Heart left ventricle (tissue), 16 donors: ENCODE measurements at places on chromosomes 2 and 18. TPM values are rescaled to one million over a fixed set of nuclear protein-coding genes. Genes with fewer than 3 reads are reported as not detected.

Gene FAM228A
- 0.80 TPM for total RNA-seq

DNA sequence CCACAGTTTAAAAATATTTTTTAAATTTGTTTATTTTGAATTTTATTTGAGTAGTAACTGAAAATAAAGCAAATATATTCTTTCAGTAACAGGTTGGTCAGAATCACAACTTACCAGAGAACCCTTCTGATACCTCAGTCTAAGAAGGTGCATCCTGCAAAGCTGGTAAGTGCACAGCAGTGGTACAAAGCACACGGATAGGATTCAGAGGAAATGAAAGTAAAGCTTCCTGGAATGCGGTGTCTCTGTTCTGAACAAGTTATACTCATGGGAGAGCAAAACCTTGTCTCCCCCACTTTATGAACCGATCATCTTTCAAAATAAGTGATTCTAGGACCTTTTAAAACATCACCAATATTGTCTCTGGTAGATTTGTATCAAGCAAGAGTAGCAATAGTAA, 398.3 kb downstream of the TMX3 start:
- H3K27me3 ChIP-seq = no peaks in the 10 kb centered on the region
- H3K36me3 ChIP-seq = no peaks in the 10 kb centered on the region
- H3K4me3 ChIP-seq = peak overlapping the region; percentile 8

GRCh38 chr2:216787851-216788540, 71.9 kb downstream of the TNP1 start:
- H3K4me1 ChIP-seq = peaks cover 21% of the 10 kb centered on the region
- H3K36me3 ChIP-seq = no peaks in the 10 kb centered on the region
- H3K27me3 ChIP-seq = no peaks in the 10 kb centered on the region
- no peak for DNase-seq

- DNase-seq = no peak
- no peaks in the 10 kb centered on the region for H3K27me3 ChIP-seq
- no peak overlapping the region for H3K27ac ChIP-seq
- H3K4me3 ChIP-seq = peak overlapping the region; percentile 3
Measured at GRCh38 chr2:84888401-84889276, 7.8 kb upstream of the TRABD2A start.

DNA sequence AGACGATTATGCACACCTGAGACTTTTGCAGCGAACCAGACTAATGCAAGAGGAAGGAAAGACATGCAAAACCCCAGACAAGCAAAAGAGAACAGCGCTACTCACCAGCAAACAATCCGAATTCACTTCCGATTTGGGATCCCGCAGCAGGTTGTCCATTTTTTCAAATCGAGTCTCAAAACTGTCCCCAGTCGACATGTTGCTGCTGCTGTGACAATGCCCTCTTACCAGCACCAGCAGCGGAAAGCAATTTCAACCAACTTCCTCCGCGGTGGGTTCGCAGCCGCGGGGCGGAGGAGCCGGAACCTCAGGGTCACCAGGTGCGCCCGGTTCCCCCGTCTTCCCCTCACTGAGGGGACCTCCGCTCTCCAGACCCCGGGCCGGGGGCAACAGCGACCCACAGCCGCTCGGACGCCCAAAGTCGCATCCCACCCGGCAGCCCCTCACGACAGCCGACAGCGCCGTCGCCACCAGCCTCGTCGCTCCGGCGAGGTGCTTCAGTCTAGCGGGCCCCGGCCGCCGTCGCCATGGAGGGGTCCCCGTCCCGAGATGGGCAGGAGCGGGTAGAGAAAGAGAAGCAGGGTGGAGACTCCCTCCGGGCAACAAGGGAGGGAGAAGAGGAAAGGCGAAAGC, 784 bp downstream of the ROCK1 start:
- peaks cover 49% of the 10 kb centered on the region for H3K4me1 ChIP-seq
- peak; percentile 32 for DNase-seq
- no peaks in the 10 kb centered on the region for H3K36me3 ChIP-seq
- peak overlapping the region; percentile 93 for H3K4me3 ChIP-seq
- H3K27me3 ChIP-seq = no peaks in the 10 kb centered on the region
